Stimulated activated CD4-positive, alpha-beta T cell treated with anti-CD3 and anti-CD28 coated beads, TNF-alpha, amount 100 ng/mL, for 1 hour (primary cell): ENCODE measurements at places on chromosomes 1 and 21.

GRCh38 chr21:14084701-14085100, 126.1 kb downstream of the LIPI start:
- DNase-seq, result no peak

DNA sequence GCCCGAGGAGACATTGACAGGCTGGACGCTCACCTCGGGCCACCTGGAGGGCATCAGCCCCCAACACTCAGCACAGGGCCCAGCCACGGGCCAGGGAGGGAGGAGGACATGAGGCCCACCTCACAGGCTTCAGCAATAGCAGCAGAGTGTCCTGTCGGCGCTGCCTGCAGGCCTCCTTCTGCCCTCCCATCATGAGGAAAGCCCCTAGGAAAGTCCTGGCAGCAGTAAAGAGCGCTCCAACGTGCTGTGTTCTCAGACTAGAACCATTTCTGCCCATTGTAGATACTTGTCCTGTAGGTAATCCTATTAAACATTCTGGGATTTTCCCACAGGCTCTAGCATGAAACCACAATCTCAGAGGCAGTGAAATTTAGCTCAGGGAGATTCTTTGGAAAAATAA, 62.0 kb upstream of the GALNT2 start:
- no peak for DNase-seq

GRCh38 chr1:9476790-9477463, 62.3 kb upstream of the SLC25A33 start:
- DNase-seq, result no peak

DNA sequence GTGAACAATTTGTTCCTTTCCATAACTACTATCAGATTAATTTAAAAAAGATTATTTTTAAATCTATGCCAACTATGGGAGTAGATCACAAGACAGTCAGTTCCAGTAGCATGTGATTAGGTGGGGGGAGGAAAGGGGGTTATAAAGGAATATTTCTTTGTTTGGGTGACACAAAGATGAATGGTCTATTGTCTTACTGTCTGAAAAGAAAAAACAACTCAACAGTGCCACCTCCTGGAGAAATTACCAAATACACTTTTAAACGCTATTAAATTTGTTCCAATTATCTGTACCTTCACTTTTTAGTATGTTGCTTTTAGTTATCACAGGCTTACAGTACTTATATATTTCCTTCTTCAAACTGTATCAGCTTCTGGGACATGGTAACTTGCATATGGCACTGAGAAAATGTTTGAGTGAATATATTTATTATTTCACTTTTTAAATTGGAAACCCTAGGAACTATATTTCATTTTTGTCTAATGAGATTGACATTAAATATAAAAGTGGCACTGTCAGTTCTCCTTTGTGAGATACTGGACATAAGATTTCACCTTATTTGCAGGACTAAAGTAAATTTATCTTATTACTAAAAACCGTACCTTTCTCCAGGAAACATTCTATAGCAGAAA, 1.7 kb upstream of the SORT1 start:
- DNase-seq, result no peak

DNA sequence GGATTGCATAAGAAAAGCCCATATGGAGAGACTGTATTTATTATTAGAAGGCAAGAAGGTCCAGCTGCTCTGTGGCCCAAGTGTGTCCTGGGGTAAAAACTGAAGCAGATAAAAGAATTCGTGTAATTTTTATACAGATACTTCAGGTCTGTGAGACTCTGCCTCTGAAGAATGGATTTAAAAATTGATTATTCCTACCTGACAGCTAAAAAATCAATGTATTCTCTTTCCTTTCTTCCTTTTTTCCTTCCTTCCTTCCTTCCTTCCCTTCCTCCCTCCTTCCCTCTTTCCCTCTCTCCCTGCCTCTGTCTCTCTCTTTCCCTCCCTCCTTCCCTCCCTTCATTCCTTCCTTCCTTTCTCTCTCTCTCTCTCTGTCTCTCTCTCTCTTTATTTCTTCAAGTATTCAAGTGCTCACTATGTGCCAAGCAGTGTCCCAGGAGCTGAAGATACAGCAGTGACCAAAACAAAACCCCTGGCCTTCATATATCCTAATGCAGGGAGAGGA, 11.3 kb upstream of the MGST3 start:
- no peak for DNase-seq

DNA sequence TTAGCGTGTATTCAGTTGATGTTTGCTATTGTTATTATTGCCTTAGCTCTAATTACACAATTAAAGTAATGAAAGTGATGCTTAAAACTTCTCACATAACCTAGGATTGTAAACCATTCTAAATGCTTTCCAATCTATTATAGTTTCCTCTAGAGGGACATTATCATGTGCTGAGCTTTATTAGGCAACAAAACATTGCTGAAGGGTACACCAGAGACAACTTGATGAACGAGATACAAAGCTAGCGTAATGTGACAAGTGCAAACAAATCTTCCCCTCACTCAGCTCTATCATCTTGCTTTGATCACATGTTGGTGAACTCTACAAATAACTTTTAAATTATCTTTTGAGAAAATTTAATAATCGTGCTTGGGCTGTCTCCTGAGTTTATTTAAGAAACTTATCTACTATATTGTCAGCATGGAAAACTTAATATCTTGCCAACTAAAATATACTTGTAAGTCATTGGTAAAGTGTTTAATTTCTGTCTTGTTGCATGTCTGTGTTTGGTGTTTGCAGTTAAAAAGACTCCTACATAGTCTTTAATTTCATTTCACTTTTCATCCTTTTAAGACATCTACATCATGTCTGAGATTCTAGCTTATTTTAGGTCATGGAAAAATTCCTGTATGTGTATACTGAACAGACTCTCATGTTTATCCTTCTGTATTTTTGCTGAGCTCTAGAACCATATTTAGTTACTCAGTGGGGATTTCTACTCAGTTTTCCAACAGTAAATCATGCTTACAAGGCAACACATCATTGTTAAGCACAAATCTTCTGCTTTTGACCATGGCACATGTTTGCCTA, 104.2 kb upstream of the ADAMTS5 start:
- DNase-seq, result no peak

DNA sequence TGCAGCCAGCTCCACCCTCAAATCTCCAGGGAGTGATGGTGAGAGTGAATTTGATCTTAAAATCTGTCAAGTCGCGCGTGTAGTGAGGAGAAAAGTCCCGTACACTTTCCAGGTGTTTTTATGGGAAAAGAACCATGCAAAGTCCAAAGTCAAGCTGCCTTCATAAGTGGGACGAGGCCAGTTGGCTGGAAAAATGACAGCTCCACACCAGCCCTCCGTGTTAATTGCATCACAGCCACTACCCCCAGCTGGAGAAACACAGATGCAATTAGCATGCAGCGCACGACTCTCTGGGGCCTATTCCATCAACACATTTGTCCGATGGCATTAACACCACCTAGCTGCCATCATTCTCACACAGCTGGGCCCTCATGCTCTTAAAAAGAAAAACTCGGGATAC, 68.4 kb downstream of the KLHDC7A start:
- DNase-seq, result no peak

DNA sequence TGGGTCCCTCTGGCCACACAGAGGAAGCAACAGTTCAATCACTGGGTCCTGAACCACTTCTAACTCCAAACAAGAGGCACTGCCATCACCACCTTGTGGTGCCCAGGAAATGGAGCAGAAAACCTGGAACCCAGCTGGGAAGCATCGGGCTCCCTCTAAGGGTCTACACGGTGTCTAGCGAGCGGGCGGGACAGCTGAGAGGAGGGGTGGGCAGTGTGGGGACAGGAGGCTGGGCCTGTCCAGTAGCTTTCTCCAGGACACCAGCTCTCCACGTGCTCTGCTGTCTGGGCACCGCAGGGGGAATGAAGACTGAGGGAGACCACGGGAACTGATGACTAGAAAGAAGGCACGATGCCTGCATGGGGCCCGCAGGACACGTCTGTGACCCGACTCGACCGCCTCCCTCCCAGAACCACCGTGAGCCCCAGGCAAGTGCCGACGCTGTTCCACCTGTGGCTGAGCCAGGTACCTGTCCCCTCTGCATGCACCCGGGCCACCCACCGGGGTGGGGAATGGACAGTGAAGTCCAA, 5.4 kb upstream of the PRDM15 start:
- DNase-seq, result no peak

DNA sequence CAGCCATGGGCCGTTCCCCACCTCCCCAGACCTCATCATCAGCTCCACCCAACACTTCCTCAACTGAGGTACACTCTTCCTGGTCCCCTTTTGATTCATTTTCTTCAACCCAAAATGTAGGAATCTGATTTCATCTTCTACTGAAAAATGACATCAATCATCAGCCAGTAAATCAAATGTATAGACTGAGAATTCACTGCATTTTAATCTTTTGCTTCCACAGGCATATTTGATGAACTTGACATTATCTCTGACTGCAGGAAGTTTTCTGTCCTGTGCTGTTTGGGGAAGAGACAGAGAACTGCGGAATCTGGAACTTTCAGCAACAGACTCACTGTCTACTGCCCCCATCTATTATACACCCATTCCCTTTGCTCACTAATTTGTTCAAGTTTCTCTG, 7.8 kb downstream of the PYHIN1 start:
- no peak for DNase-seq

DNA sequence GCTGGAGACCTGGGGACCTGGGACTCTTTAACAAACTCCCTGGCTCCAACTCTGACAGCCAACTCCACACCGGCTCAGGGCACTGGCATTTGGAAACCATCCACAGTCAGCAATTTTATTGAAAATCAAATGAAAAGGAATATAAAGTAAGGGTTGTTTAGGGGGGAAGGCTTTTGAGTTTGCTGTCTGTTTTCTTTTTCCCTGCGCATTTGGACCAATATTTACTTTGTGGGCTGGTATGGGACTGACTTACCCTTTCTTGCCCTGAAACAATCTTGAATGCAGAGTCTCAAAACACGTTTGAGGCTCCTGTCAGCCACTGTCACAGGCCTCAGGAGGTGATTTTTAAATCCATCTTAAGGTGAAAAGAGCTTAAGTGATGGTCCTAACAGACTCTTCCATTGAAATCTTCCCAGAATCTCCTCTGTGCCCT, 15.4 kb upstream of the EFHD2 start:
- no peak for DNase-seq

- DNase-seq, result no peak
Observed at GRCh38 chr1:47399138-47399845, 16.8 kb upstream of the FOXE3 start.

- DNase-seq, result no peak
Observed at GRCh38 chr1:108557296-108557695, 2.6 kb upstream of the EEIG2 start.

DNA sequence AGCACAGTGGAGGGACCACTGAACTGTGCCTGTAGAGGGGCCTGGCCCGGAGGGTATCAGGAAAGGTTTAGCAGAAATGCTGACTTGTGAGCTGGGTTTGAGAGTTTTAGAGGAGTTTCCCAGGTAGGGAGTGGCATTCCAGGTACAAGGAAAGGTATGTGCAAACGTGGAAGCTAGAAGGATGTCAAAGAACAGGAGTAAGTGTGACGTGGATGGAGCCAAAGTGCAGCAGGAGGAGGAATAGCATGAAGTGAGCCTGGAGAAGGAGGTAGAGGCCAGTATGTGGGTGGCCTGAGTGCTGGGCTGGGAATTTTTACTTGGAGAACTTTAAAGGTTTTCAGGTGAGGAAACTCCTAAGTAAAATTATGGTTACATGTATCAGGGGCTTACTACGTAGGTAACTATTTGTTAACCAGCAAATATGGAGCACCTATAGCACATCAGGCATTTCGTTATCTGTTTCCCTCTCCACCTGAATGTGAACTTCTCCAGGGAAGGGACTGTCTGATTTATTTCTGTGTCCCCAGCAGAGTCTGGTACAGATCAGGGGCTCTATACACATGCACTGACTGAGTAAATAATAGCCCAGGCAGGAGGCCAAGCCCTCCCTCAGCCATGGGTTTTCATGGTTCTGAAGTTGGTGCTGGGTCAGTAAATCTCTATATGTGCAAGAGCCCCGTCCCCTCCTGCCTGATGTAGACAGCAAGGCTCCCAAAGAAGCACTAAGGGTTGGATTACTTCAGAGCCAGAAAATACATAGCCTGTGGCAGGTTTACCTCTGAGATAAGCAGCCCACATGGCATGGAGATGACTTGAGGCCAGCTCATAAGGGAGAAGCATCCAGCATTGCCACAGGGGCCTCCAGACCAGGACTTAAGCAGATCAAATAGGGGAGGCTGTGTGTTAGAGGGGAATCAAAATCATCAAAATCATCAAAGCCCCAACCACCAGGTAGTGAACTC, 43.4 kb downstream of the CDCP2 start:
- no peak for DNase-seq

DNA sequence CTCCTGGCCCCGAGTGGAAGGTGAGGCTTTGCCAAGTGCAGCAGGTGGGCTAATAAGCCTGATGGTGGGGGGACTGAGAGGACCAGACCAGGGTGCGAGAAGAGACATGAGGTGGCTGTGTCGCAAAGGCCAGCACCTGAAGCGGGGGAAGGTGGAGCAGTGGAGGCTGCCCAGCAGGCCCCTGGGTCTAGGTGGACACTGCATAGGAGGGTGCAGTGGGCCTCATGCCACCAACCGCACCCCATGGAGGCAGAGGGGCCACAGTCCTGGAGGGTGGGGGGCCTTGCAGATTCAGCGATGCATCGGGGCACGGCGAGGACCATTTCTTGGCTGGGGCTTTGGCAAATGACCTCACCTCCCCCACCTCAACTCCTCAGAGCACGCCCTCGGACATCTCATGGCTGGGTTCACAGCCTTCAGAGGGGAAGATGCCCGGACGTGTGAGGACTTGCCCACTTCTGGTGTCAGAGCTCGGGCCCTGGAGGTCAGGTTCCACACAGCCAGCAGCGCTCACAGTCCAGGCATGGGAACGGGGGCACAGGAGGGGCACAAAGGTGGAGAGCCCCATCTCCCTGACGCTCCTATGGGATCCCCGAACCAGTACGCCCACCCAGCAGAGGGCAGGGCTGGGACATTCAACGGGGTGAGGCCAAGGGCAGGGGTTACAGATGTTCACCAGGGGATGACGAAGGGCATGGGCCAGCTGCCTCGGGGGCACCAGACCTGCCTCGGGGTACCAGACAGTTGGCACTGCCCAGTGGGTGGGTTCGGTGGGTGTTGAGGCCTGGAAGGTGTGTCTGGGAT, 35.4 kb downstream of the UBE2G2 start:
- DNase-seq, result no peak

GRCh38 chr1:33459691-33460090, 12.8 kb upstream of the ZSCAN20 start:
- DNase-seq, result no peak

- DNase-seq, result no peak
Observed at GRCh38 chr1:173893611-173894010, 23.5 kb downstream of the SERPINC1 start.

GRCh38 chr1:100542285-100542684, 4.3 kb downstream of the GPR88 start:
- DNase-seq, result no peak
